ENCODE measurements at places on chromosomes 7 and 10.

GRCh38 chr7:43300121-43300520 lies 187.7 kb downstream of the HECW1 start:
- no peak overlapping the region for H3K4me3 ChIP-seq
- H3K27ac ChIP-seq, result no peak overlapping the region
- H3K36me3 ChIP-seq, result no peaks in the 10 kb centered on the region
- no peak for DNase-seq
- no peaks in the 10 kb centered on the region for H3K4me1 ChIP-seq

DNA sequence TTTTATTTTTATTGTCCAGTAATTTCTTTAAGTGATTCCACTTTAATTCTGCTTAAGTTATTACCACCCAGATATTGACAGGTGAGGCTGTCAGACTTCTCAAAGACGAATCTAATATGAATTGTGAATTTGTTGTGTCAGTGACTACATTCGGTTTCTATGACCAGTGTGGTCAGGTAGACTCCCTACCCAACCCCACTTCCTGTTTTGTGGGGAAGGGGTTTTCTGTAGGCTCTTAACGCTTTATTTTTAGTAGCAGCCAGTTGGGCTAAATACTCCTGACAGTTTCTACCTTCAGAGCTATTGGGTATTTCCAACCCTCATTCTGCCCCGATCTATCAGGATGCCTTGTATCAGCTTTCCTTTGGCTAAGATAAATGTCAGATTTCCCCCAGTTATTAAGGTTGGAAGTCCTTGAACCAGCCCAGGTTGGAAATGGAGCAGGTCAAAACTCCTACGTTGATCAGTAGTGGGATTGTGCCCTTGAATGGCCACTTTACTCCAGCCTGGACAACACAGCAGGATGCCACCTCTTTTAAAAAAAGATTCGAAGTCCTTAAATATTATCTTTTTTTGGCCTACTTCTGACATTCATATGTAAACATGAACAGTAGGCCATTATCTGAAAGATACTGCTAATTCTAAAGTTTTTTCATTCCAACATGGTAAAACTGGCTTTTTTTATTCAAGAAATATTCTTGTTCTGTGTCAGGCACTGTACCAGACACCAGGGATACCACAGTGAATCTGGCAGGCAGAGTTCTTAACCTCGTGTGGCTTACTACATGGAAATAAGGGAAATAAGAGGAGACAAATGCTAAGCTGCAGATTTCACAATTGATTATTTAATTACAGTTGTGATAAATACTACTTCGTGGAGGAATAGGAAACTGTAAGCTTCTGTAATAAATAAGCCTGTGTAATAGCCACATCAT lies 133.3 kb upstream of the SAMD8 start:
- peak overlapping the region; percentile 40 for H3K4me3 ChIP-seq
- H3K27me3 ChIP-seq, result no peaks in the 10 kb centered on the region
- H3K4me1 ChIP-seq, result peaks cover 39% of the 10 kb centered on the region

DNA sequence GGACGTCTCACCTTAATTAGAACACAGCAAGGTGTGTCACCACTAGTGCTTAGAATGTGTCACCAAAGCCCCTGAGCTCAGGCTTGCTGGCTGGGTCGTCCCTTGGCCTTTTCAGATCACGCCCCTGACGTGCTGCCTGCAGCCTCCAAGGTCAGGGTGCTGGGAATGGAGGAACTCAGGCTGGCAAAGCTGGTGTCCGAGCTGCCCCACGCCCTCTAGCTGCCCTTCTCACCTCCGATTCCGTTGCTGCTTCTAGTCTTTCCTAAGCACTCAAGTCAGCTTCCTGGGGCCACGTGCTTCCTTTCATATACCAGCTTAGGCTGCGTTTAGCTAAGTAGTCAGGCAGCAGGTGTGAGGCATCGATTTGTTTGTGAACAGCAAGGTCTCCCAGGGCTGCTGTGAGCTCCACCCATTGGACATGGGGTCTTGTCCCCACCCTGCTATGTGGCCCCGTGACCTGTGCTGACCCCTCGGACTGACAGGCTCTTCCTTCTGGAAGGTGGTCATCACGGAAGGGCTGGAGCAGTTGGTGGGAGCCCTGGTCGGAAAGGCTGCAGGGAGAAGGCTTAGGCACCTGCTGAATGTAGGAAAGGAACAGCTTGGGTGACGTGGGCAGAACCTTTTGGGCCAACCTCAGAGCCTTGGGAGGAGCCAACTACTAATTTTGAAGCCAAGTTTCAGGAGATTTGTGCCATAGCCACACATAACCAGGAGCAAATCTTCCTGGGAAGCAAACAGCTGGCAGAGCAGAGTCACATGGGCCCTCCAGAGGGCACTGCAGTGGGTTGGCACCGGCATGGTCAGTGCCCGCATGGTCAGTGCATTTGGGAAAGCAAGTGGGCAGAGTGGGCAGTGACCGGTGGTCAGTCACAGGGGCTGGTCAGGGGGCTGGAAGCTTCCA lies 28.8 kb downstream of the VIPR2 start:
- no peaks in the 10 kb centered on the region for H3K4me1 ChIP-seq
- no peak overlapping the region for H3K4me3 ChIP-seq
- H3K27ac ChIP-seq, result no peak overlapping the region
- H3K36me3 ChIP-seq, result no peaks in the 10 kb centered on the region

DNA sequence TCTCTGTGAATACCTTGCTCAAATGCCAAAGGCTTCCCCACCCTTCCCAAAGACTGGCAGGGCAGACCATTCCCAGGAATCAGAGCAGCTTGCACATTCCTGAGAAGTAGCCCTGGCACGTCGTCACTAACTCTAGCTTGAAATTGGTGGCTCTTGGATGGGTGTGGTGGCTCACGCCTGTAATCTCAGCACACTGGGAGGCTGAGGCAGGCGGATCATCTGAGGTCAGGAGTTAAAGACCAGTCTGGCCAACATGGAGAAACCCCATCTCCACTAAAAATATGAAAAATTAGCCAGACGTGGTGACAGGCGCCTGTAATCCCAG lies 108.2 kb upstream of the MPP7 start:
- no peak overlapping the region for H3K4me3 ChIP-seq
- no peaks in the 10 kb centered on the region for H3K36me3 ChIP-seq
- H3K4me1 ChIP-seq, result no peaks in the 10 kb centered on the region
- H3K27me3 ChIP-seq, result no peaks in the 10 kb centered on the region

- H3K4me3 ChIP-seq, result no peak overlapping the region
- no peak overlapping the region for H3K27ac ChIP-seq
- no peaks in the 10 kb centered on the region for H3K4me1 ChIP-seq
- H3K36me3 ChIP-seq, result no peaks in the 10 kb centered on the region
- H3K27me3 ChIP-seq, result no peaks in the 10 kb centered on the region
Measured at GRCh38 chr7:131879424-131879823, 323.0 kb upstream of the PODXL start.

- H3K27me3 ChIP-seq, result no peaks in the 10 kb centered on the region
- H3K4me3 ChIP-seq, result no peak overlapping the region
- peak overlapping the region; percentile 81 for H3K27ac ChIP-seq
- peak; percentile 62 for DNase-seq
- no peaks in the 10 kb centered on the region for H3K36me3 ChIP-seq
Measured at GRCh38 chr7:105448181-105448580, 59.5 kb upstream of the SRPK2 start.

- H3K36me3 ChIP-seq, result no peaks in the 10 kb centered on the region
- H3K4me1 ChIP-seq, result no peaks in the 10 kb centered on the region
- H3K27ac ChIP-seq, result no peak overlapping the region
- DNase-seq, result no peak
Measured at GRCh38 chr7:133784486-133785001, 342.6 kb upstream of the LRGUK start.

DNA sequence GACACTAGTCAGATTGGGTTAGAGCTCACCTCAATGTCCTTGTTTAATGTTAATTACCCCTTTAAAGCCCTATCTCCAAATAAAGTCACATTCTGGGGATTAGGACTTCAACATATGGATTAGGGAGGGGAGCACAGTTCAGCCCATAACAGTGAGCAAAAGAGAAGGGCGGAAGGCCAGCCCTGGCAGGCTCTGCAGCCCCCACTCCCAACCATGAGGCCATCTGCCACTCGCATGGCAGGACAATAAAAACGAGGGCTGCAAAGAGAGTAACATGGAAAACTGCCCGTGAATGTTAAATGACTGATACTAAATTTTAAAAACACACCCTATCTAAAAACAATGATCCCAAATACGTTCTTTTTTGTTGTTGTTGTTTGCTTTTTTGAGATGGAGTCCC lies 38.7 kb downstream of the RGS10 start:
- no peak overlapping the region for H3K4me3 ChIP-seq
- no peak overlapping the region for H3K27ac ChIP-seq
- H3K4me1 ChIP-seq, result peaks cover 16% of the 10 kb centered on the region
- H3K27me3 ChIP-seq, result no peaks in the 10 kb centered on the region
- DNase-seq, result no peak

DNA sequence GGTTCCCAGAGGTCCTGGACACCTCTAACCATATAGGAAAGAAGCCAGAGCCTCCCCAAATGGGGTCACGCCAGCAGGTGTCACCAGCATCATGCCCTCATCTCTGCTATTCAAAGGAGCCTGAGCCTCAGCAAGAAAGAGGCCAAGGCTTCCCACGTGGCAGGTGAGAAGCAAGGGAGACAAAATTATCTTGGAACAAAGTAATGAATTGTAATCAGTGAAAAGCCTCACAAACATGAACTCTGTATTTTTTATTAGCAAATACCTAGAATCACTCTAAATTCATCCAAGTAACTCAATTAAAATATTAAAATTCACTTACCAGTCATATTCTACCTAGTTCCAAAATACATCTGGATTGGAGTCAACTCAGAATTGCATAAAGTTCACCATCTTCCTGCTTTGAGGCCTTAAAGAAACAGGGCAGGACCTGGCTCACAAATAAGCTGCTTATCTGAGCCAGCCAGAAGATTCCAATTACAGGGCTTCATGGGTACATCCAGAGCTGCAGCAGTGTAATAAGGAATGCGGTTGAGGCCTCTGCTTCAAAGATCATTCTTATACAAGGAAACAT lies 68.7 kb downstream of the SGMS1 start:
- no peaks in the 10 kb centered on the region for H3K27me3 ChIP-seq
- H3K4me3 ChIP-seq, result no peak overlapping the region
- no peaks in the 10 kb centered on the region for H3K36me3 ChIP-seq
- DNase-seq, result no peak
- H3K4me1 ChIP-seq, result peaks cover 7% of the 10 kb centered on the region
- no peak overlapping the region for H3K27ac ChIP-seq

GRCh38 chr10:69757553-69758309 lies 44.0 kb upstream of the COL13A1 start:
- no peak overlapping the region for H3K27ac ChIP-seq
- H3K36me3 ChIP-seq, result no peaks in the 10 kb centered on the region
- no peaks in the 10 kb centered on the region for H3K27me3 ChIP-seq
- H3K4me3 ChIP-seq, result no peak overlapping the region
- no peaks in the 10 kb centered on the region for H3K4me1 ChIP-seq
- DNase-seq, result no peak

DNA sequence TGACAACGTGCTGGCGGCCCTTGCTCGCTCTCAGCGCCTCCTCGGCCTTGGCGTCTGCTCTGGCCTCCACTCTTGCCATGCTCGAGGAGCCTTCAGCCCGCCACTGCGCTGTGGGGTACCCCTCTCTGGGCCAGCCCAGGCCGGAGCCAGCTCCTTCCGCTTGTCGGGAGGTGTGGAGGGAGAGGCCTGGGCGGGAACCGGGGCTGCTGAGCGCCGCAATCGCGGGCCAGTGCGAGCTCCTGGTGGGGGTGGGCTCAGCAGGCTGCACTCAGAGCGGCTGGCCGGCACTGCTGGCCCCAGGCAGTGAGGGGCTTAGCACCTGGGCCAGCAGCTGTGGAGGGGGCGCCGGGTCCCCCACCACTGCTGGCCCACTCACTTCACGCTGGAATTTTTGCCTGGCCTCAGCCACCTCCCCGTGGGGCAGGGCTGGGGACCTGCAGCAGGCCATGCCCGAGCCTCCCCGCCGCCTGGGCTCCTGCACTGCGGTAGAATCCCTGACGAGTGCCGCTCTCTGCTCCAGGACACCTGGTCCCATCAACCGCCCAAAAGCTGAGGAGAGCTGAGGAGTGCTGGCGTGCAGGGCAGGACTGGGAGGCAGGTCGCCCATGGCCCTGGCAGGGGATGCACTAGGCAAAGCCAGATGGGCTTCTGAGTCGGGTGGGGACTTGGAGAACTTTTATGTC lies 372.2 kb upstream of the NRG3 start:
- no peaks in the 10 kb centered on the region for H3K27me3 ChIP-seq
- H3K36me3 ChIP-seq, result no peaks in the 10 kb centered on the region
- no peaks in the 10 kb centered on the region for H3K4me1 ChIP-seq
- no peak overlapping the region for H3K4me3 ChIP-seq

DNA sequence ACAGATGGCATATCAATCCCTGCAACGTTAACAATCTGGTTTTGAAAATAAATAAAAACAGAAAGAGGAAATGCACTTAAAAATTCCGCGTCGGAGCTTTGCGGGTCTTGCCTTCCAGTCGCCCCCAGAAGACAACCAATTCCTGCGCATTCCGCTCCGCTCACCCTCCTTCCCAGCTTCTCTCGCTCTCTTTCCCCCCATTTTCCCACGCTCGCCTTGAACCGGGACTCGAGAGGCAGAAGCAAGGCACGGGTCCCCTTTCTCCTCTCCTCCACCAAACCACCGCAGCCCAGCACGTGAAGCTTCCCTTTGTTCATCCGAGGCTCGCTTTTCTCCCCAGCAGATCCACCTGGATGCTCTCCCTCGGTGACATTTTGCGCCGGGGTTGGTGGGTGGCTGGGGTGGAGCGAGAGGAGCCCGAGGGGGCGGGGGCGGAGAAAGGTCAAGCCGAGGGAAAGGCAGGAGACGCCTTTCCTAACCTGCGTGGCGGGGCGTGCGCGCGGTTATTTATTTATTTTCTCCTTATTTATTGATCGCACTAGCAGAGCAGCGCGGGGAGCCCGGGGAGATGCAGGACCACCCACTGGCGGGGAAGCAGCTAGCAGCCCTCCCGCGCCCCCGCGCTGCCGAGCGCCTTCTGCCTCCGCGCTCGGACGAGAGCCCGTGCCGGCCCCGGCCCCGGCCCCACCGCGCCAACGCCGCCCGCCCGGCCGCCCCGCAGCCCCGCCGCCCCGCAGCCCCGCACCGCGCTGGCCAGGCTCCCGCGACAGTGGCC lies at the start of gene KCND2:
KCND2 (plus strand) TSS at position 475 of the 775 bp plus-strand sequence.
- no peaks in the 10 kb centered on the region for H3K36me3 ChIP-seq
- DNase-seq, result no peak
- H3K4me3 ChIP-seq, result no peak within 1 kb of the TSS
- H3K27me3 ChIP-seq, result no peaks in the 10 kb centered on the region
- peaks cover 7% of the 10 kb centered on the region for H3K4me1 ChIP-seq

GRCh38 chr10:133445751-133446708 lies 7.7 kb upstream of the SCART1 start:
- H3K36me3 ChIP-seq, result no peaks in the 10 kb centered on the region
- no peak overlapping the region for H3K27ac ChIP-seq
- H3K4me1 ChIP-seq, result peaks cover 7% of the 10 kb centered on the region
- DNase-seq, result no peak

DNA sequence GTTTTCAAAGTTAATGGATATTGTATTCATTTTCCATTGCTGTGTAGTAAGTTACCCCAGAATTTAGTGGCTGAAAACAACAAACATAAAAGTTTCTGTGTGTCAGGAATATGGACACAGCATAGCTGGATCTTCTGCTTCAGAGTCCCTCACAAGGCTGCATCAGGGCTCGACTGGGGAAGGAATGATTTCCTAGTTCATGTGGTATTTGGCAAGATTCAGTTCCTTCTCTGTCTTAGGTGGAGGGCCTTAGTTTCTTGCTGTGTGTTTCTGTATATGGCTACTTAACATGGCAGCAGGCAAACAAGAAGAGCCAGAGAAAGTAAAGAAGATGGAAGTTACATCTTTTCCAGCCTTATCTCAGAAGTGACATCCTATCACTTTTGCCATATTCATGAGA lies 51.1 kb downstream of the TPST1 start:
- H3K27ac ChIP-seq, result no peak overlapping the region
- no peaks in the 10 kb centered on the region for H3K27me3 ChIP-seq
- no peak for DNase-seq

GRCh38 chr7:43873300-43873699 lies 4.0 kb upstream of the MRPS24 start:
- H3K4me1 ChIP-seq, result peaks cover 15% of the 10 kb centered on the region
- H3K27me3 ChIP-seq, result no peaks in the 10 kb centered on the region
- H3K36me3 ChIP-seq, result peaks cover 27% of the 10 kb centered on the region
- no peak for DNase-seq
- H3K4me3 ChIP-seq, result no peak overlapping the region

Data from B cell (primary cell).